ENCODE measurements at places on chromosomes 3 and 15.

DNA sequence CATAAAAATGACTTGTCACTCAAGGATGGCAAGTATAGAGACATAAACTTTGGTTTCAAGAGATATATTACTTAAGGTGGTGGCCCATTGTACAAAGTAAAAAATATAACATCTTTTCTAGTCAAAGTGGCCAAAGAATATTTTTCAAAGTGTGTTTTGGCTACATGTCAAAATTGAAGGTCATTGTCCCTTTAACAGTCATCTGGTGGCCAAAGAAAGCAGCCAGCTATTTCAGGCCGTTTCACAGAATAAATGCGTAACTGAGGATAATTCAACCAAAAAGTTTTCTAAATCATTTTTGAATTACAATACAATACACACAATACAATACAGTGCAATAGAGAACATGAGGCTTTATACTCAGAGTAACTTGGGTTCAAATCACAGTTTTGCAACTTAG, 4.2 kb upstream of the CDIN1 start:
- DNase-seq, result no peak

GRCh38 chr3:188769831-188770230, 401.9 kb upstream of the TPRG1 start:
- no peak for DNase-seq

DNA sequence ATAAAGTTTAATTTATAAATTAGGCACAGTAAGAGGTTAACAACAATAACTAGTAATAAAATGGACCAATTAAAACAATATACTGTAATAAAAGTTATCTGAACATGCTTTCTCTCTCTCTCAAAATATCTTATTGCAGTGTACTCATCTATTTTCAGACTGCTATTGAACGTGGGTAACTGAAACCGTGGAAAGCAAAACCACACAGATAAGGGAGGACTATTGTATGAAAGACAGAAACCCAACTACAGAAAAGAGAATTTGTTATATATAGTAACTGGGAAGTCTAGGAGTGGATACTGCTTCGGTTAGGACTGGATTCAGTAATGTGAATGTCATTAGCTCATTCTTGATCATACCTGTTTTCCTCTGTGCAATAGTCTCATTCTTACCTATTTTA, 119.3 kb upstream of the DAZL start:
- no peak for DNase-seq

DNA sequence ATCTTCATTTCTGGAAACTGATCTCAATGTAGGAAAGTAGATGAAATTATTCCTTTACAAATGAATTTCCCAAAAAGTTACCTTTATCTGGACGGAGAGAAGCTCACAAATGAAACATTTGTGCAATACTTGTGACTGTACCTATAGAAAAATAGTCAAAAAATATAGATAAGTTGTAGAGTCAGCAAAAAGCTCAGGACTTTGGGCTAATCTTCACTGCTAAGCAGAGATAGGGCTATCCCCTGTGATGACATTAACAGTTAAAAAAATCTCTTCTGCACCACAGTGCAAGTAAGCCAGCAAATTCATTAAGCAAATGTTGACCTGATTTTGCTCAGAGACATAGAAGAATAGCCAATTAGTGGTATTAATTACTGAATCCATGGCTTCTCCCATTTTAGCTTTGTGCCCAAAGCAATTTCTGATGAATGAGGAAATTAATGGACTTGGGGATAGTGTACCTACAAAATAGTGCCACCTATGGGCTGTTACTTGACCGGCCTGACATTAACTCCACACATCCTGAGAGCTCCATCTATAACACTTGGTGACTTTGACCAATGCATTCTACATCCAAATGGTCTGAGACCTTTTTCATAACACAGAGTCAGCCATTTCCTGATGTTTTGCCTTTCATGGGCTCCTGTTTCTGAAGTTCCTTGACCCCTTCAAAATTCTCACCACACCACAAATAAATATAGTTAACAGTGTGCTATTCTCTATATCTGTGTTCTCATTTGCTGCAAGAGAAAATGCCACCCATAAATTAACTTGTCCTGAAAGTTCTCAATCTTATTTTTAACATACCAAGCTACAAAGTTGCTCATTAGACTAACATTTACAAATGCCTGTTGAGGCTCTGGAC, 105.0 kb downstream of the SSR3 start:
- DNase-seq, result no peak

GRCh38 chr15:94229591-94230369, 1.6 kb upstream of the MCTP2 start:
- DNase-seq, result peak; percentile 41

- no peak for DNase-seq
Measured at GRCh38 chr3:133119176-133119575, 81.0 kb downstream of the TMEM108 start.

DNA sequence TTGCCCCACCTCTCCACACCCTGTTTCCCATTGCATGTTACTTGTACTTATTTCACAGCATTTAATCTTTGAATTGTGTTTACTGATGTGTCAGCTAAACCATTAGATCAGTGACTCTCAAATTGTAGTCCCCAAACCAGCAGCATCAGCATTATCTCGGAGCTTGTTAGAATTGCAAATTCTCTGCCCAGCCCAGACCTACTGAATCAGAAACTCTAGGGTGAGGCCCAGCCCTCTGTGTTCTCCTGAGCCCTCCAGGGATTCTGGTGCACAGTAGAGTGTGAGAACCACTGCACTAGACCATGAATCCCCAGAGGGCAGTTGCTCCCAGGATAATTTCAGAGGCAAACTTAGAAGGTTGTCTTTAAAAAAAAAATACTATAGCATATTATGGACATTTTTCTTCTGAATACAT, 13.0 kb downstream of the PLD1 start:
- DNase-seq, result no peak

DNA sequence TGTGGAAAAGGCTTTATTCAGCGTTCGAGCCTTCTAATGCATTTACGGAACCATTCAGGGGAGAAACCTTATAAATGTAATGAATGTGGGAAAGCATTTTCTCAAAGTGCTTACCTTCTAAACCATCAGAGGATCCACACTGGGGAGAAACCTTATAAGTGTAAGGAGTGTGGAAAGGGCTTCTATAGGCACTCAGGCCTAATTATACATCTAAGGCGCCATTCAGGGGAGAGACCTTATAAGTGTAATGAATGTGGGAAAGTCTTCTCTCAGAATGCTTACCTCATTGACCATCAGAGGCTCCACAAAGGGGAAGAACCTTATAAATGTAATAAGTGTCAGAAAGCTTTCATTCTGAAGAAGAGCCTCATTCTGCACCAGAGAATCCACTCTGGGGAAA, 6.2 kb upstream of the ZNF35 start:
- no peak for DNase-seq

GRCh38 chr3:134302674-134303073, 52.0 kb upstream of the RYK start:
- DNase-seq, result no peak

- DNase-seq, result no peak
Measured at GRCh38 chr15:77819851-77820728, 187.4 kb upstream of the LINGO1 start.

- no peak for DNase-seq
Measured at GRCh38 chr15:41777421-41777973, 3.2 kb downstream of the MAPKBP1 start.

DNA sequence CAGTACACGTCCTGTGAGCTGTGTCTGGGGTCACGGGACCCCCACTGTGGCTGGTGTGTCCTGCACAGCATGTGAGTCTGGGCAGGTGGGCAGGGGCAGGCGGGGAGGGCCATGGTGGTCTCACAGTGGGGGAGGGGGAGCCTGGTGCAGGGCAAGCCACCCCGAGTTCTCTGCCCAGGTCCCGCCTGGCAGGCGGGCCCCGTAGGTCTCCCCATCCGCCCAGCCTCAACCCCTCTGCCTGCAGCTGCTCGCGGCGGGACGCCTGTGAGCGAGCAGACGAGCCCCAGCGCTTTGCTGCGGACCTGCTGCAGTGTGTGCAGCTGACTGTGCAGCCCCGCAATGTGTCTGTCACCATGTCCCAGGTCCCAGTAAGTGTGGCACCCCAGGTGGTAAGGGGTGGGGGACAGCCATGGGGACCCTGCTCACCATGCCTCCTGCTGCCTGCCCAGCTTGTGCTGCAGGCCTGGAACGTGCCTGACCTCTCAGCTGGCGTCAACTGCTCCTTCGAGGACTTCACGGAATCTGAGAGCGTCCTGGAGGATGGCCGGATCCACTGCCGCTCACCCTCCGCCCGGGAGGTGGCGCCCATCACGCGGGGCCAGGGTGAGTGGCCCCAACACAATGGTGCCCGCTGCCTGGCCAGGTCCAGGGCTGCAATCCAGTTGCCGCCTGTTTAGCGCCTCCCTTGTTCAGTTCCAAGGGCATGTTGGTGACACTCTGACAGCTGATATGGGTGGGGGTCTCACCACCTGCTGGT, 21.9 kb downstream of the PLXNA1 start:
- DNase-seq, result no peak

GRCh38 chr3:21645121-21645897, 105.7 kb downstream of the ZNF385D start:
- DNase-seq, result no peak

GRCh38 chr15:70584838-70585706, 178.3 kb downstream of the UACA start:
- DNase-seq, result no peak

DNA sequence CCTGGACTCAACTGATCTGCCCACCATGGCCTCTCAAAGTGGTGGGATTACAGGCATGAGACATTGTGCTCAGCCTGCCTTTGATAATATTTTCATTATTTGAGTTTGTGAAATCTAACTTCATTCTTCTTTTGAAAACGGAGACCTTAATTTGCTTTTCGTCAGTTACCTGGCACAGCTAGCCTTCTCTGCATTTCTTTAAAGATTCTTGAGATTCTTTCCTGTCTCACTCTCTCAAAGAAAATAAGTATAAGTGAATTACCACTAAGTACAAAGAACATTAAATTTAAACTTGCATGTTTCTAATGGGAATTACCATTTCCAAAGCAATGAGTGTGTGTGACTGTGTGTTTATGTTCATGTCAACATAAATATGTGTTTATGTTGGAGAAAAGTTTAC, 187.9 kb downstream of the NFKBIZ start:
- DNase-seq, result no peak

- no peak for DNase-seq
Measured at GRCh38 chr3:118447339-118447738, 587.3 kb downstream of the IGSF11 start.

- DNase-seq, result no peak
Measured at GRCh38 chr3:87855616-87856015, 203.2 kb downstream of the CGGBP1 start.

- DNase-seq, result no peak
Measured at GRCh38 chr3:2897821-2898220, 212.4 kb downstream of the IL5RA start.

DNA sequence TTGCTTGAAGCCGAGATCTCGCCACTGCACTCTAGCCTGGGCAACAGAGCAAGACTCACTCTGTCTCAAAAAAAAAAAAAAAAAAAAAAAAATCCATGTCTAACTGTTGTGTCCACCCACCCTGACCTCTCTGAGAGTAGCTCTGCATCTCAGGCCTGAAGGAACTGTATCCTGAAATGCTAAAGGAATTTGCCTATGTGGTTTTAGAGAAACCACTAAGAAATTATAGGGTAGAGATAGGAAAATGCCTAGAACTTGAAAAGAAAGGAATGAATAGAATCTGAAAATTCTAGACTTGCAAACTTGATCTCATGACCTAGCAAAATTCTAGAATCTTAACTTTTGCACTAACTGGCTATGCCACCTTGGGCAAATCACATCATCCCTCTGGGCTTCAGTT, 217.5 kb upstream of the ROPN1 start:
- DNase-seq, result no peak

- no peak for DNase-seq
Measured at GRCh38 chr3:29949131-29949530, 657.3 kb upstream of the TGFBR2 start.

DNA sequence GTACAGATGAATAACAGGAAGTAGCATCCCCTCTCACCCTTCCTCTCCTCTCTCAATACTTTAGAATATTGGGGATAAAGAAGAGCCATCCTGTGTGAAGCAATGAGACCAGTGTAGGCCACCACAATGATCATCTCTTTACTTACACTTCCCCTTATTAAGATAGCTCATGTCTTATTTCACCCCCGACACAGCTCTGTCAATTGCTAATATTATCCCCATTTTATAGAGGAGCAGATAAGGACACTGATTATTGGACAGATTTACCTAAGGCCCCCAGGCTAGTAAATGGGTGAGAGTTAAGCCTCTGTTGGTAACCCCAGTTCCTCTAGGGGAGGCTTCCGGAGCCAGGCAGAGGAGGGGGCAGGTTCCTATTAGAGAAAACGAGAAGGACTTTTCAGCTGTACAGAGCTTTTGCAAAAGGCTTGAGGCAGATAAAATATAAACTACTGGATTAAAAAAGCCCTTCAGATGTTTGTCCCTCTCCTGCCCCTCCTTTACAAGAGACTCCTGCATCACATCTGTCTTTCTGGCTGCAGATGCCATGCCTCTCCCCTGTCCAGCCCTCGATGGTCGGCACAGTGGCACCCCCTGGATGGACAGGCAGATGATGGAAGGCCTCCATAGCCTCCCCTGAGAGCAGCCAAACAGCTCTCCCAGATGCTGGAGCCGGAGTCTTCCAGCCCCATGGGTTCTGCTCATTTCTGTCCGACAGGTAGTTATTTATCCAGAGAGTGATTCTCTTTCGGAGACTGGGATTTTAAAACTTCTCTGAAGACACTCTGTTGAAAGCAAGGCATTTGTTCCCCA, 49.4 kb upstream of the LCTL start:
- DNase-seq, result no peak

- DNase-seq, result no peak
Measured at GRCh38 chr3:188663839-188664238, 507.9 kb upstream of the TPRG1 start.

DNA sequence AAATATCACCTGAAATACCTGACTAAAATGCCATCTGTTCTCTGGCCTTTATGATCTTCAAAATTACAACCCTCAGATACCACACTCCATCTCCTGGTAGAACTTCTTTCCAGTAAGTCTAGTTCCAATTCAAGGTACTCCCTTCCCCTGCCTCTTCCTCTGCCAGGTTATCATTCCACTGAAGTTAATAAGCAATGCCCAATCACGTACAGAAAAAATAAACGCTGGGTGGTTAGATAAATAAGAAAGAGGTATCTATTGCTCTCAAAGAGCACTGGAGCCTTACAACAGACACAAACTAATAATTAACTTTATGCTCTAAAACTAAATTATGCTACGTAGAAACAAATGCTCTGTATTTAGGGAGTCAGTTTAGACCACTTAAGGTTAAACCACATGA, 112.5 kb downstream of the MYO9A start:
- DNase-seq, result no peak

GRCh38 chr15:67680641-67681040, 138.1 kb downstream of the MAP2K5 start:
- DNase-seq, result no peak

DNA sequence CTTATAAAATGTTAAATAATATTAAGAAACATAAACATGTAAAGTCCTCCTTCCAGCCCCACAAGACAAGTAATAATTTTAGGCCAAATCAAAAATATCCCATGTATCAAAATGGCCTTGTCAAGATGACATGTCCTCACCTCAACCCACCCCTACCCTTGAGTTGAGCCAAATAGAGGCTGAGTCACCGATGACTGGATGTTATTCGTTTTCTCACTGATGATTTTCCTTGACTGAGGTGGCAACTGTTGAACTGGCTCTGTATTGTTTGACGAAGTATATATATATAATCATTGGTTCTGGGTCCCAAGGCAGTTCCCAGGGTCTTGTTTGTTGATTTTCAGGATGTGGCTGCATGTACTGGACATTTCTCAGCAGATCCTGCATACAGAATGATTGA, 75.3 kb downstream of the TMEM108 start:
- no peak for DNase-seq
